ENCODE measurements at places on chromosomes 3 and 15.
A peak's percentile ranks its signal among the peaks of the same experiment; 100 is the strongest.

DNA sequence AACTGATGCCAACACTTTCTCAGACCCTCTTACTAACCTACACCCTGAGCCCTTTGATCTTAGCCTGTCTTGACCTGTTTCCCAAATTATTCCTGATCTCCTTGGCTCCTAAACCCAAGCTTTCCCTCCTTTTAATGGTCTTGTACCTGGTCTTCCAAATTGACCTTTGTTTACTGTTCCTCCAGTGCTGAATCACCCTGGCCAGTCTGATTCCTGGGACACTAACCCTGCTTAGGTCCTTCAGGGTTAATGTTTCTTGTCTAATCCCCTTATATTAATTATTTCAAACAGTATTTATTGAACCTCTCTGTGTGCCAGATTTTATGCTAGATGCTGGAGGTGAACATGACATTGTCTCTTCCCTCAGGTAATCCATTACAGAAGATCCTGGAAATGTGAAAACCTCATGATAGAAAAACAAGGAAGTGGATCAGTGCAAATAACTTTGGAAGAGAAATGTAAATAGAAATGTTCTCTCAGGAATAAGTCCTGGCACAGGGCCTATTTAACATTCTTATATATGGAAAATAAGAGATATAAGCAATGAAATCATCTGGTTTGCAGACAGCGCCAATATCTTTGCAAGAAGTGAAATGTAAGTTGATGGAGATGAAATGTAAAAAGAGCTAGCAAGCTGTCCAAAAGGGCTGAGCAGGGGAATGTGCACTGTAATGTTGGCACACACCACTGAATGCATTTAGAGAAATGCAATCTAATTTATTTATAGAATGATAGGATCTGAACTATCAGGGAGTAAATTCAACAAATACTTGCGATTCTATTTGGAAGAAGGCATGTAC, 20.7 kb downstream of the HGD start:
- DNase-seq: no peak

DNA sequence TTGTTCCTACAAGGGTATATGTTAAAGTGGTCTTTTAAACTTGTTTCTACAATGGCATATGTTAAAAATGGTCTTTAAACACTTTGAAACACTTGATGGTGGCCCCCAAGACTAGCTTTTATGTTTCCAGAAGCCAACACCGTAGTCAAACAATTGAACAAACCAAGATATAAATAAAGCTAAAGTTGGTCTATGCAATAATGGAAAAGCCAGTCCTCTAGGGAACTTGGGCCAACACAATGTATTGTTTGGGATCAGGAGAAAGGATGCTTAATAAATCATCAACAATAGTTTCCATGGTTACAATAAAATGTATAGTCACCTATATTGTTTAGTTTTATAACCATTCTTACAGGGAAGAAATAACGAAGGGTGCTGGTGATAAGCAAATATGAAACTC, 137.2 kb downstream of the RORA start:
- no peak for DNase-seq

- no peak for DNase-seq
Observed at GRCh38 chr15:54638666-54639065, 558.1 kb downstream of the RSL24D1 start.

DNA sequence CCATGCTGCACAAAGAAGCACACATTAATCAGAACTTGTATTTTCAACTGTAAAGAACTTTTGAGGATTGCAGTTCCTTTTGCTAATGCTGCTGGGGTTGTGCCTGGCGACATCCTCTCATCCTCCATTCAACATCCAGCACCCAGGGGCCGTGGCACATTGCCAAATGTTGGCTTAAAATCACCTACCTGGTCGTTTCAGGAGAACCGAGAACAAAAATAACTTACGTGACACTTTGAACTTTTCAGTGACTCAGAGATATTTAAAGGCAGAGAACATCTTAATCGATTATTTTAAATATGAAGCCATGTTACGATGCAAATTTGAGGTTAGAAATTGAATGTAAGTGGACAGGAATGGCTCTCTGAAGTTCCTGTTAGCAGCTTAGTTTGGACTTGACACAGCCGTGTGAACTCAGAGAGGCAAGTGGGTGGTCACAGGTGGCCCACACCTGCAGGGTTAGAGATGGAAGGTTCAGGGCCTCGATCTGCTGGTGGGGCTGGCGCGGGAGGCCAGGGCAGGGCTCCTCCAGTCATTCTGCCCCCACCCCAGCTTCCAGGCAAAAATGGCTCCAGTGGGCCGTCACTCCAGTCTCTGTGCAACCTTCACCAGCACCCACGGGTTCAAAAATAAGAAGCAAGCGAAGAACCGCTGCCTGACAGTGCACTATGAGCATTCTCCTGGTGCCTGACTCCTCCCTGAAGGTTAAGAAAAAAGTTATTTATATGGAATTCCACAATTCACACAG, 12.2 kb downstream of the LRRK1 start:
- no peak for DNase-seq

- no peak for DNase-seq
Observed at GRCh38 chr3:60182697-60183096, 1068.6 kb downstream of the FHIT start.

- peak; percentile 84 for DNase-seq
Observed at GRCh38 chr15:41661518-41662225, 1.5 kb downstream of the MGA start.

DNA sequence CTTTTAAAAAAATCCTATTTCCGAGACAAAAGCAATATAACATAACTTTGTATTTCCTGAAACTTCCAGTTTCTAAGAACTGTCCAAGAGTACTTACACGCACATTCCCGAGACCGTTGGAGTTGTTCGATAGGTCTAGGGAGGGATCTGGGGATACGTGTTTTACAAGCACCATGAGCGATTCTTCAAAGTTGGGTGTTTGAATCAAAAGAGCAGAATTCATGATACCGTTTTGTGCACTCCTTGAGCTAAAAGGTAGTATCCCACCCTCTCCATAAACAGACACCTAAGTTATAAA, 700 bp upstream of the EDEM1 start:
- no peak for DNase-seq

- DNase-seq: no peak
Observed at GRCh38 chr3:174815750-174816149, 43.4 kb upstream of the NAALADL2 start.

- peak; percentile 8 for DNase-seq
Observed at GRCh38 chr15:28109626-28110455, 10.7 kb upstream of the OCA2 start.

- DNase-seq: no peak
Observed at GRCh38 chr3:78882251-78882650, 885.5 kb downstream of the ROBO1 start.

GRCh38 chr15:63019511-63020109, 22.9 kb upstream of the TPM1 start:
- DNase-seq: no peak

GRCh38 chr15:28901987-28902745, 16.4 kb downstream of the APBA2 start:
- DNase-seq: no peak

DNA sequence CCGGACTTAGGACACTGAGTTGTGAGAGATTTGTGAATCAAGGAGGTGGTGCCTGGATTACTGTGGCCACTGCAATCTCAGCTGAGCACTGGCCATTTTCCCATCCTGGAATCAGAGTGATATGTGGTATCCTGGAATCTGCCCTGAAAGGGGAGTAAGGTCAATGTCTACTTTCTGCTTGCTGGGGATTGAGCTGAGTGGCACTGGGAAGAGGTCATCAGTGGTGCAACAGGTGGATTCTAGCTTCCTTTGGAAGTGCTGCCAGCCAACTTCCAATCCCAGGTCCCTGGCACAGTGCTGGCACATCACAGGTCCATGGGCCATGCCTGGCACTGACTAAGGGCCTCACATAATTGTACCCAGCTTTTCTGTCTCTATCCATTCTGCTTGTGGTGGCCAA, 20.6 kb upstream of the TSEN2 start:
- no peak for DNase-seq

DNA sequence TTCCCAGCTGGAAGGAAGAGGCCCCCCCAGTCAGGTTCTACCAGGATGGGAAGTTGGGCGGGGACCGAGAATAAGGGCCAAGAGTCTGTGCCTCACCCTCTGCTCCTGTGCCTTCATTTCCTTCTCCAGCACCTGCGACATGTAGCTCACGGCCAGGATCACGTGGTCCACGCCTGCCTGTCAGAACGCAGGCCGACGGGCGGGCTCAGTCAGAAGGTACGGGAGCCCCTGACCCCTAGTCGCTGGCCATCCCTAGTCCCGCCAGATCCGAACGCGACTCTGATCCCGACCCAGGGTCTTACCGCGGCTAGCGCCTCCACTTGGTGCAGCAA, 489 bp downstream of the GMPPB start:
- DNase-seq: peak; percentile 75
